ENCODE measurements at places on chromosomes 12 and 14. TPM values are rescaled to one million over a fixed set of nuclear protein-coding genes. Genes with fewer than 3 reads are reported as not detected.

The FAM181A gene
- total RNA-seq = not detected

The OR6C2 gene
- not detected for total RNA-seq

The TCL1A gene
- not detected for total RNA-seq

The SDR9C7 gene
- 0.39 TPM for total RNA-seq

The PLEKHD1 gene
- 1.3 TPM for total RNA-seq

GRCh38 chr12:120754792-120755191 is 29.2 kb downstream of the ACADS start:
- no peak for DNase-seq
- peaks cover 7% of the 10 kb centered on the region for H3K36me3 ChIP-seq
- H3K27me3 ChIP-seq = peaks cover 2% of the 10 kb centered on the region
- no peak overlapping the region for H3K4me3 ChIP-seq

GRCh38 chr14:63933711-63934110 is 80.9 kb downstream of the SYNE2 start:
- no peaks in the 10 kb centered on the region for H3K27me3 ChIP-seq
- DNase-seq = no peak

DNA sequence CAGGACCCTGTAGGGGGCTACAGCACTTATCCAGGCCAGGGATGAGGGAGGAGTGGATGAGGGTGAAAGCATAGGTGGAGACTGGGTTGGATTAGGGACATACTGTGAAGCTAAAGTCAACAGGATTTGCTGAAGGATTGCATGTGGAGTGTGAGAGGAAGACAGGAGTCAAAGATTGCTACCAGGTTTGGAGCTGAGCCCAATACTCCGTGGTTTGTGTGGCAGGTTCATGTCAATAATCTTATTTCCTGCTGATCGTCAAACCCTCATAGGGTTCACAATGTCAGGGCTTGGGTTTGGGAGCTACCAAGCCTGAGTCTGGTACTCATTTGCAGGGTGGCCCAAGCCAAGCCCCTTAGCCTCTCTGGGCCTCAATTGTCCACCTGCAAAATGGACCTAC is 77.1 kb upstream of the PLXNC1 start:
- no peak overlapping the region for H3K27ac ChIP-seq
- peaks cover 22% of the 10 kb centered on the region for H3K4me1 ChIP-seq
- H3K27me3 ChIP-seq = peaks cover 3% of the 10 kb centered on the region
- DNase-seq = no peak
- no peaks in the 10 kb centered on the region for H3K36me3 ChIP-seq

DNA sequence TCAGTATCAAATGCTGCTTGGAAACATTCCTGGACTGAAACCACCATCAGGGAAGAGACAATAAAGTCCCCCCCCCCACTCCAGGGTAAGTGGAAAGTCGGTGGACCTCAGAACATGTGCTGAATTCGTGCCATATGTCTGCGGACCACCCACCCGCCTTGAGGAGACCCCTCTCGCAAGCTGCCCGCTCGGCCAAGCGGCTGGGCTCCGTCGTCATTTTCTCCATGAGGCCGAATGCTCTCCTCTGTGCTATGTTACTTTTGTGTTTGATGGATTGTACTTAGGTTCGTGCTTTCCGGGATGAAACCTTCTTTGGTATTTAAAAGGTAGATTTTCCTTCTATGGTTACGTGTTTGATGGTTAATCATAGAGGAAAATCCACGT is 136.2 kb upstream of the RTL1 start:
- no peak overlapping the region for H3K27ac ChIP-seq
- no peaks in the 10 kb centered on the region for H3K4me1 ChIP-seq
- H3K4me3 ChIP-seq = no peak overlapping the region
- H3K27me3 ChIP-seq = peaks cover 2% of the 10 kb centered on the region

All from glutamatergic neuron (in vitro differentiated cells).